Keratinocyte (primary cell): ENCODE measurements at places on chromosomes 5 and 9.
A peak's percentile ranks its signal among the peaks of the same experiment; 100 is the strongest.

GRCh38 chr9:131915181-131915580 is 164.5 kb downstream of the MED27 start:
- H3K4me1 ChIP-seq: no peaks in the 10 kb centered on the region
- H3K36me3 ChIP-seq: no peaks in the 10 kb centered on the region
- no peak overlapping the region for H3K4me3 ChIP-seq

DNA sequence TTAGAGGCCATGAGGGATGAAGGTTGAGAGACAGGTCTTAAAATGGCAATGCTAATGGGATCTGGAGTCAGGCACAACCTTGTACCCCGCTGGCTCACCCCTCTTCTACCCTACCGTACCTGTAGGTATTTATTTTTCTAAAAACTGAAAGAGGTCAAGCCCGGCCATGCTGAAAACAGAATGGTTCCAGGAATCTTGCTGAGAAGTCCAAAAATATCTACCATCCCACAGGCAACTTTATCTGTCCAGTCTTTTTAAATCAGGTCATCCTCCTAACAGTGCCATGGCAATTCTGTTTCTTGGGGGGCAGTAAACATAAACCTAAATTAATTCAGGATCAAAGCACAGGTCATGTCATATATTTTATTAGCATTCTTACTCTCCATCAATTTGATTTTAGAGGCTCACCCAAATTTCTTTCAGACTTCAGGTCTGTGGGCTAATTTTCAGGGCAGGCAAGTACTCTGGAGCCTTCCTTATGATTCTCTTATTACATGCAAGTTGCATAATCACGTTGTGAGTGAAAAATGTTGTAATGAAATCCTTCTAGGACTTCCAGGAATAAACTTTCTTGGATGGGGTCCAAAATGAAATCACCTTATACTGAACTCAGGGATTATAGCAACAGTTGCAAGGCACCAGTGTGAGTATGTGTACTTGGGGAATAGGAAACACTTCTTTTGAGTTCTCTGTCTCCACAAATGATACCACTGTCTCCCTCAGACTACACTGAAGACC is 102.7 kb upstream of the NREP start:
- H3K27ac ChIP-seq: no peak overlapping the region
- H3K36me3 ChIP-seq: no peaks in the 10 kb centered on the region
- H3K4me3 ChIP-seq: no peak overlapping the region
- H3K27me3 ChIP-seq: no peaks in the 10 kb centered on the region

- H3K4me3 ChIP-seq: no peak overlapping the region
- peaks cover 30% of the 10 kb centered on the region for H3K4me1 ChIP-seq
- no peak overlapping the region for H3K27ac ChIP-seq
- no peaks in the 10 kb centered on the region for H3K27me3 ChIP-seq
- DNase-seq: peak; percentile 49
Measured at GRCh38 chr9:90022474-90022873, 417.7 kb downstream of the GADD45G start.

DNA sequence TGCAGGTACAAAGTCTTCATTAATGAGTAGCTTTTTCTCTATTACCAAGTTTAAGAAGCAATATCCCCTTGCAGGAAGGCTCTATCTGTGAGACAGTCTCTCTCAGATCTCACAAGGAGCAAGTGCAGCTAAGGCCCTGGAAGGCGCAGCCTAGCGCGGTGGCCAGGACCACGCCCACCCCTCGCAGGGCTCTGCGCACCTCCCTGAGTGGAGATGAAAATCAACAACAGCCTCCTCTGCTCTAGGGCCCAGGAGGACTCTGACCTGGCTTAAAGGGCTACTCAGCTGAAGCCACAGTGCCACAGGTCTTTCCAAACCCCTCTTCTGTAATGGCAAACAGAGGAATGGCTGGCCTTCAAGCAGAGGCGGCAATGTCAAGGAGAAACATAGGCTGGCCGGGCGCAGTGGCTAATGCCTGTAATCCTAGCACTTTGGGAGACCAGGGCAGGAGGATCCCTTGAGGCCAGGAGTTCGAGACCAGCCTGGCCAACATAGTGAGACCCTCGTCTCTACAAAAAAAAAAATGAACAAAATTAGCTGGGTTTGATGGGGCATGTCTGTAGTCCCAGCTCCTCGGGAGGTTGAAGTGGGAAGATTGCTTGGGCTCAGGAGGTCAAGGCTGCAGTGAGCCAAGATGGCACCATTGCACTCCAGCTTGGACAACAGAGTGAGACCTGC is 11.9 kb downstream of the SEC16A start:
- no peak overlapping the region for H3K27ac ChIP-seq
- peaks cover 74% of the 10 kb centered on the region for H3K36me3 ChIP-seq
- no peak overlapping the region for H3K4me3 ChIP-seq
- H3K4me1 ChIP-seq: no peaks in the 10 kb centered on the region
- DNase-seq: no peak

DNA sequence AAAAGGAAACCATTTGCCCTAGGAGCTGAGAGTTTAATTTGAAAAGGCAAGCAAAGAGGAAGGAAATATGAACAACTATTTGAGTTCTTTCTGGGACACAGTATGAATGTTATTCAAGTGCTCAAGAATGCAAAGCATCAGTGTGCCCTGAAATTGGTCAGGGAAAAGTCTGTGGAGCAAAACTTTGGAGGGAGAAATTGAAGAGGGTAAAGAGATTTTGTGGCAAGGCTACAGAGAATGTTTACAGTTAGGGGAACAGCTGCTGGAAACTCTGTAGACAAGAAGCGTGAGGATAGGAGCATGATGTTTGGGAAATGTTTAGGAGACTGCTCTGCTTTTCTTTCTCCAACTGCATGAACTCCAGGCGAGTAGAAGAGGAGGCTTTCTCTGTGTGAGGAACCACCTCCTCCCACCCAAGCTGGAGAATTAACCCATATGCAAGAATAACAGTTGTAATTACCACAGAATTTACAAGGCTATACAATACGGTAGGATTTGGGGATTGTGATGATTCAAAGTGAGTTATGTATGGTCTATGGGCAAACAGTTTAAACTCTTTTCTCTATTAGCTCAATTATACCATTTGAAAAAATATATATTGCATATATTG is 75.4 kb upstream of the IL7R start:
- H3K4me3 ChIP-seq: no peak overlapping the region
- no peaks in the 10 kb centered on the region for H3K4me1 ChIP-seq
- H3K36me3 ChIP-seq: no peaks in the 10 kb centered on the region

- peak; percentile 48 for DNase-seq
- no peaks in the 10 kb centered on the region for H3K27me3 ChIP-seq
- no peak overlapping the region for H3K27ac ChIP-seq
- H3K4me3 ChIP-seq: no peak overlapping the region
Measured at GRCh38 chr5:96626956-96627355, 35.2 kb upstream of the CAST start.

GRCh38 chr5:79962575-79963222 is 28.4 kb downstream of the MTX3 start:
- no peak overlapping the region for H3K4me3 ChIP-seq
- H3K4me1 ChIP-seq: peaks cover 18% of the 10 kb centered on the region
- H3K27ac ChIP-seq: no peak overlapping the region
- no peaks in the 10 kb centered on the region for H3K36me3 ChIP-seq
- no peak for DNase-seq
- H3K27me3 ChIP-seq: no peaks in the 10 kb centered on the region

DNA sequence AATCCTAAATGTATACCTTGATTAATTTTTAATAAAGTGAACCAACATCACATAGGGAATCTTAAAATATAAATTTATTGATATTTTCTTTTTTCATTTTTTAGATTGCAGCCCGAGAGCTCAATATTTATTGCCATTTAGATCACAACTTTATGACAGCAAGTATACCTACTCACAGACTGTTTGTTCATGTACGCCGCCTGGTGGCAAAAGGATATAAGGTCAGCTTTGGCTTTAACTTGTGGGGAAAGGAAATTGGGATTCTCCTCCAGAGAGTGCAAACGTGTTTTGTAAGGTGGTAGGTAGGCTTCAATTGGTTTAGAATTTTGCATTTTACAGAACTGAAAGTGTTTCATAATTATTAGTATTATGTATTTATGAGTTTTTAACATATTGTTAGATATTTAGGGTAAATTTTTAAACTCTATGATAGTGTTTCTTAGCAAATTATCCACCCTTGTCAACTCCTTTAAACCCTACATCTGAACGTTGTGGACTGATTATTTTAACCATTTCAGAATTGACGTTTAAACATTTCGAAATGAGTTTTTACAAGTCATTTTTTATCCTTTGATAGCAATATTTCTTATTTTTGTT is 17.5 kb upstream of the DHFR start:
- DNase-seq: peak; percentile 21
- no peak overlapping the region for H3K4me3 ChIP-seq
- no peak overlapping the region for H3K27ac ChIP-seq
- peaks cover 16% of the 10 kb centered on the region for H3K36me3 ChIP-seq

DNA sequence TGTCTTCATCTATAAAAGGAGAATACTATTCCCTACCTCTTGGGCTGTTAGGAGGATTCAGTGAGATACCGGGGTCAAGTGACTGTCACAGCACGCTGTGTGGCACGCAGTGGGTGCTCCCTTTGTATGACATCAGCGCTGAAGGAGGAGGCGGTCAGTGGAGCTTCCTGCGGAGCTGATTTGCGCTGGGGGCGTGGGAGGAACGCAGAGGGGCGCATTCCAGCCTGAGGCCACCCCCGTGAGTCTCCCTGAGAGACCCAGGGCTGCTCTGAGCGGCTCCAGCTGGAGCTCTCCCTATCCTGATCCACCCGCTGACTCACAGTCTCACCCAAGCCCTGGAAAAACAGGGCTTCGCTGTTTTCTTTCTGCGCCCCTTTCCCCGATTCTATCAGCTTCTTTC is 24.3 kb upstream of the NEURL1B start:
- no peaks in the 10 kb centered on the region for H3K27me3 ChIP-seq
- H3K4me3 ChIP-seq: no peak overlapping the region
- no peak for DNase-seq
- H3K27ac ChIP-seq: no peak overlapping the region
- no peaks in the 10 kb centered on the region for H3K4me1 ChIP-seq

DNA sequence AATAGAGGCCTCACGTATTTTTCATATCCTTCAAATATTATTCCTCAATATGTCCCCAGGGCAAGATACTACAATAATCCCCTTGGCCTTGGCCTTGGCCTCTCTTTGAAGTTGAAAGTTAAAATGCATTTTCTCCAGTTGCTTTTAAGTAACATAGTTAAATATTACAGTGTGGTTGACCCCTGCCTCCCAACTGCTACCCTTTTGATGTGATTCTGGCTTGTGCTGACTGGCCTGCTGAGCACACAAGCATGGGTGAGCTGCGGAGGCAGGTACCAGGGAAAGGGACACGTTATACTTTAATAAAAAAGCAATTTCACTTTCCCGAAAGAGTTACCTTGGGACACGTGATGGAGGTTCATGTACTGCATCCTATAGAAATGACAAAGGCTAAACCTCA is 17.9 kb upstream of the TMEM252 start:
- no peaks in the 10 kb centered on the region for H3K27me3 ChIP-seq
- H3K4me1 ChIP-seq: no peaks in the 10 kb centered on the region
- no peak overlapping the region for H3K4me3 ChIP-seq
- H3K36me3 ChIP-seq: no peaks in the 10 kb centered on the region
- no peak overlapping the region for H3K27ac ChIP-seq

DNA sequence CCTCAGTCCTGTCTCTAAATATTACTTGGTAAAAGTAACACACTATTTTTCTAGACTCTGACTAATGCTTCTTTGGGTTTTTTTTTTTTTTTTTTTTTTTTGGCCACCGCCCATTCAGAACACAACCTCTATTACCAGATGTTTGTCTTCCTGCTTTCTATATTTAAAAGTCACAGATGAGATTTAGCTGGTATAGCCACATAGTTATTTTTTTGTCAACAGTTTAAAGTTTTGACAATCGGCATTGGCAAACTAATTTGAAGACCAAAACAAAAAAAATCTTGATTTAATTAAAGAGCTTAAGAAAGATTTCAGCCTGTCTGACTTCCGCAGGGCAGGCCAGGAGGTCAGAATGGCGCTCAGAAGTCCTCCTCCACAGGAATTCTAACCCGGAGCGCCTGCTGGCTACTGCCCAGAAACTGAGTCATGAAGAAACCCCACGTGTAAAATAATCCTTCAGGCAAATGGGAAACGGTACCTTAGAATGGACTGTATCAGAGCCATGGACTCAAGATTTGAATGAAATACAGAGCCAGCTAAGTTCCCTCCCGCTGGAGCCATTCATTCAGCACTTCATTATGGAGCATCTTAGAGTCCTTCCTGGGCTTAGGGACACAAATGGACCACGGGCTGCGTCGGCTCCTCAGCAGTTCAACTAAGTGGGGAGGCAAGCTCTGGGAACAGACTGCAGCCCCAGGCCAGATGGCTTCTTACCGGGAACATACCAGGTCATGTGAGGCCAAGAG is 55.6 kb downstream of the PTPDC1 start:
- peak overlapping the region; percentile 78 for H3K27ac ChIP-seq
- H3K4me3 ChIP-seq: peak overlapping the region; percentile 11
- no peaks in the 10 kb centered on the region for H3K27me3 ChIP-seq
- peak; percentile 59 for DNase-seq
- H3K4me1 ChIP-seq: peaks cover 55% of the 10 kb centered on the region
- H3K36me3 ChIP-seq: no peaks in the 10 kb centered on the region

DNA sequence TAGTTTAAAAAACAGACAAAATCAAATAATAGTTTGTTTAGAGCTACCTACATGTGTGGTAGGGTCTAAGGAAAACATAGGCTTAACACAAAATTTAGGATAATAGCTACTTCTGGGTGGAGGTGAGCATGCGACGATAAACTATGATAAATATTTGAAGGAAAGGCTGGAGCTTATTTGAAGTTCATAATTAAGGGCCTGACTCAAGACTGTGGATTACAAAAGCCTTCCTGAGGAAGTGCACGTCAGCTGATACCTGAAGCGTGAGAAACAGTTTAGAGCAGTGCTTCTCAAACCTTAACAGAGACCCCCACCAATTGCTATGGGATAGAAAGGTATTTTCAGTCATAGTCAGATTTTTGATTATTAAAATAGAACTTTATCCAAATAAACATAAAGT is 20.4 kb upstream of the UBLCP1 start:
- no peak overlapping the region for H3K4me3 ChIP-seq
- H3K36me3 ChIP-seq: no peaks in the 10 kb centered on the region
- no peak overlapping the region for H3K27ac ChIP-seq
- no peaks in the 10 kb centered on the region for H3K27me3 ChIP-seq
- H3K4me1 ChIP-seq: no peaks in the 10 kb centered on the region

GRCh38 chr5:116559239-116559638 is 15.4 kb downstream of the SEMA6A start:
- no peak for DNase-seq
- no peaks in the 10 kb centered on the region for H3K4me1 ChIP-seq
- no peaks in the 10 kb centered on the region for H3K36me3 ChIP-seq
- no peaks in the 10 kb centered on the region for H3K27me3 ChIP-seq
- no peak overlapping the region for H3K27ac ChIP-seq
